ENCODE measurements at places on chromosomes 16 and 17.

DNA sequence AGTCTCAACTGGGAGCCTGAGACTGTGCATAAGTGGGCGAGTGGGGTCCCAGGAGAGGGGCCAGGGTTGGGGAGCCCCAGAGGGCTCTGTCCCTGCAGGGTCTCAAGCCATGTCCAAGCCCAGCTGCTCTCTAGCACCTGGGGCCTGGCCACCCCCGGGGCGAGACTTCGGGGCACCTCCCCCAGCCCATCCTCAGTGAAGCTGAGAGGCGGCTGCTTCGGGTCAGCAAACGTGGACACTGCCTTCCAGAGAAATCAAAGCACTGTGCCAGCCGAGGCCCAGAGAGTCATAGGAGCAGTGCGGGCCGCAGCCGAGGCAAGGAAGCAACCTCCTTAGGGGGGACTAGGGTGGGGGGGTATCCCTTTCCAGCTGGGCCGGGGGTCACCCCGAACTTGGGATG is 77.5 kb downstream of the ENGASE start:
- DNase-seq, result no peak

DNA sequence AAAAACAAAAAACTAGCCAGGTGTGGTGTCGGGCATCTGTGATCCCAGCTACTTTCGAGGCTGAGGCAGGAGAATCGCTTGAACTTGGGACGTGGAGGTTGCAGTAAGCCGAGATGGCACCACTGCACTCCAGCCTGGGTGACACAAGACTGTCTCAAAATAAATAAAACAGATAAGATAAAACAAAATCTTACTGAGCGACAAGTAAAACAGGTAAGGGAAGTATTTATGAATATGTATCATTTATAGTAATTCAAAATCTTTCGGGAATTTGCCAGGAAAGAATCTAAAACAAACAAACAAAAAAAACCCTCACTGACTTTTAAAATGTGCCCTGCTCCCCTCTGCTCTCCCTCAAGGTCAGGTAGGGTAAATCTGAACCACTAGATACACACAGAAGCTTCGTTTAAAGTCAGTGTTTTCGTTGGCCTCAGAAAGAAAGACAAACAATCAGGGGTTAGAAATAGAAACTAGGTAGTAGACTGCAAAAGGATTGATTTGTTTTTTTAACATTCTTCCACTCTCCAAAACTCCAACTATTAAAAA is 2.1 kb downstream of the PRPSAP1 start:
- DNase-seq, result no peak

- DNase-seq, result peak; percentile 72
These were observed 24.6 kb downstream of the GPT2 start for GRCh38 chr16:46908540-46909372.

DNA sequence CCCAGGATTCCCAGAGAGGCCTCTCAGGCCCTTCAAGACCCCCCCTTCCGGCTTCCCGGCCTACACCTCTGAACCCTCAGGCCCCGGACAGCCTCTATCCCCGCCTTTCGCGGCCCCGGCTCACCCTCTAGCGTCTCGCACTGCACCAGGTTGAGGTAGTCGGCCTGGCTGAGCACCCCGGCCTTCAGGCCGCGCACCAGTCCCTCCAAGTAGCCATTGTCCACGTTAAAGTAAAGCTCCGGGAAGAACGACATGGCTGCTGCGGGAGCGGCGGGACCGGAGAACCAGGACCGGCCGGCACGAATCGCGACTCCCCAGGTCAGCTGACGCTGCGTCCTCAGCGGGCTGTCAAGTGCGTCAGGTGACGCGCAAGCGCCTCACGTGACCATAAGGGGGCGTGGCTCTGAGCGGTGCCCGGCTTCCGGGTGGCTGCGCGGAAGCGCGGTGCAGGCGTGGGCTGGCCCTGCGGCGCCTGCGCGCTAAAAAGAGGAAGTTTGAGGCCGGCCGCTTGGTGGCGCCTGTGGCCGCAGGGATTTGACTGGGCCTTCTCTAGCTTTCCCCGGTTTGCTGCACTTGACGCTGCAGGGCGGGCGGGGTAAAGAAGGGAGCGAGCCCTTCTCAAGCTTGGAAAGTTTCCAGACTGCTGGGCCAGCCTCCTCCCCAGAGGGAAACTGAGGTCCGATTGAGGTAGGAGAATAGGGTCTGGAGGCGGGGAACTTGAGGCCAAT is at the start of gene ATP6V0D1:
TSS of gene ATP6V0D1 (minus strand) at position 325 of the 728 bp plus-strand sequence. CDS start at position 254, 71 bp downstream.
- DNase-seq, result peak; percentile 99

DNA sequence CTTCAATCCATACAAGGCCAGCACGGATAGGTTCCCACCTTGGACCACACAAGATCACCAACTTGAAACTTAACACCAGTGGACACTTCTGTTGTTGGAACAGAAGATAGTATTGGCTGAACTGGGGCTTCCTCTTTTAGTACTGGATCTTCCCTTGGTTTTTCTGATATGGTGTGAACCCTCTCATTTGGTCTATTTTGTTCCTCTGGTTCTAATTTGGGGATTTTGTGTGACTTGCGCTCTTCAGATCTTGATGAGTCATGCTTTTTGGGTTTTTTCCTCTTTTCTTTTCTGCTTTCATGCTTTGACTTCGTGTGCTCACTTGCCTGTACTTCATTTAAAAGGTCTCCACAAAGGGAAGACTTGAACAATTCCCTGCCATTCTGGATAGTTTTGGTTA is 39.0 kb downstream of the SOST start:
- no peak for DNase-seq

DNA sequence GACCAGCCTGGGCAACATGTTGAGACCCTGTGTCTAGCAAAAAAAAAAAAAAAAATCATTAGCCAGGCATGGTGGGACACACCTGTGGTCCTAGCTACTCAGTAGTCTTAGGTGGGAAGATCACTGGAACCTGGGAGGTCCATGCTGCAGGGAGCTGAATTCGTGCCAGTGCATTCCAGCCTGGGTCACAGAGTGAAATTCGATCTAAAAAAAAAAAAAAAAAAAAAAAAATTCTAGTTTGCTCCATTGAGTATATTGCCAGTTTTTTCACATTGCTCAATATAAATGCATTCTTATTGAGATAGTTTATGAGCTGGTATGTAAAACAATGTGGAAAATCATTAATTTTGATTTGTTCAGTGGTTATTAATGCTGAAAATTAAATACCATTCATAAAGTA is 52.0 kb downstream of the ABHD15 start:
- DNase-seq, result no peak

DNA sequence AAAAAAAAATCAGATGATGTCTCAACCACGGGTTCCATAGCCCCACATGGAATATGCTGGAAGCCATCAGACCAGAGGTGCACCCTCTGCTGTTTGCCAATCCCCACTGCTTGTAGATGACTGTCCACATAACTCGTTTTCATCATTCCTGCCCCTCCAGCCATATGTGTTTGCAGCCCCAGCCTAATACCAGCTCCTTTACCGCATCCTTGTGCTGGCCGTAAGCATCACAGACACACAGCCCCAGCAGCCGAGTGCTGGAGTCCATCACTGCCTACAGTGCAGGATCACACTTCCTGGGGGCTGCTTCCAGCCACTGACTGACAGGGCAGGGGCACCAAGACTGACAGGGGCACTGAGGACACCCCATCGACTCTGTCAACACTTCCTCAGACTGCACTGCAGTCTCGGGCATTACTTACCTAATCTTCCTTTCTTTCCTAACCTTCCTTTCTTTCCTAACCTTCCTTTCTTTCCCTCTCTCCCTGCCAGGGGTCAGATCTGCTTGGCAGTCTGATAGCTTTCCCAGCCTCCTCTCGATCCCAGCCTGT is 5.0 kb downstream of the RCVRN start:
- DNase-seq, result no peak

DNA sequence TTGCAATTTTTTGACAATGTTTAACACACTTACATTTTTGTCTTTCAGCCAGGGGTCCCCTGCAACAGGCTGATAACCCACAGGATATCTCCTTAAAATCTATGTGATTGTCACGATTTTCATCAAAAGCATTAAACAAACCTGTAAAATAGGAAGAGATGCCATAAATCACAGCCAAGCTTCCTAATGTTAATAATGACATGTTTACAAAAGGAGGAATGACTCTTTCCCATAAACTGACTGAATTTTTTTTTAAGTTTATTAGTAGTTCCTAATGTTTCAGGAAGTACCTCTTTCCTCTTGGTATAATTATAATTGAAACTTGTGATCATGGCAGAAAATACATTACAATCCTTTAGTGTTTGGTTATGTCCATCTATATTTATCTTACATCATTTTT is 119.6 kb downstream of the CA4 start:
- no peak for DNase-seq
